ENCODE measurements at places on chromosomes 2 and 18.

GRCh38 chr2:241561832-241562231, 3.3 kb downstream of the BOK start:
- DNase-seq: no peak

- DNase-seq: no peak
These were observed 1052.3 kb upstream of the ZEB2 start for GRCh38 chr2:145572238-145572637.

DNA sequence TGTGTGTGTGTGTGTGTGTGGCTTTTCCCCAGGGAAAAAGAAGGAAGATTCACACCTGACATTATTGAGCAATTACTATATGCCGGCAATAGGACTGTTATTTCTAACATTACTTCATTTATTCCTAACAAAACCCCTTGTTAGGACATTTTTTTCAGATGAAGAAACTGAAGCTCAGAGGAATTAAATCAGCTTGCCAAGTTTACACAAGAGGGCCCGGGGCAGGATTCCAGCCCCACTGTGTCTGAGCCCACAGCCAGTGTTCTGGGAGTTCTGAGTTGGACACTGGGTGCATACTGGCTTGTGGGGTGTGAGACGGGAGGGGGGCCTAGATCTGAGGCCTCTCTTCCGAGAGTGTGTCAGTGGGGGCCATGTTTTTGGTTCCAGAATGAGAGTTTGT, 9.9 kb downstream of the TOGARAM2 start:
- DNase-seq: no peak

DNA sequence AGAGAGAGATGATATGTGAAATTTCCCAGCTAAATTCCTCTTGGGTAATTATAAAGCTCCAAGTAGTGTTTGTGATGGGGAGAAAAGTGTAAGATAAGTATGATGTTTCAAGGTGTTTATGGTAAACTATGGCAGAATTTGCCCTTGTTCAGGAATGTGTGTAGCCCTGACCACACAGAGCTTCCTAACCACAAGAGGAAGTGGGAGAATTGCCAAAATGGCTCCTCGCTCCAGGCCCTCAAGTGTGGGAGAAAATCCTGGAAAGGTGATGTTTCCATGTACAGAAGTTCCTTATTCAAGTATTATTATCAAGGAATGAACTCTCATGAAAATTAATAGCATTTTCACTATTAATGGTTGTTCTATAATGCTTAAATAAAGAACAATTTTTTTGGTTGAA, 878.3 kb downstream of the TDRD15 start:
- no peak for DNase-seq

DNA sequence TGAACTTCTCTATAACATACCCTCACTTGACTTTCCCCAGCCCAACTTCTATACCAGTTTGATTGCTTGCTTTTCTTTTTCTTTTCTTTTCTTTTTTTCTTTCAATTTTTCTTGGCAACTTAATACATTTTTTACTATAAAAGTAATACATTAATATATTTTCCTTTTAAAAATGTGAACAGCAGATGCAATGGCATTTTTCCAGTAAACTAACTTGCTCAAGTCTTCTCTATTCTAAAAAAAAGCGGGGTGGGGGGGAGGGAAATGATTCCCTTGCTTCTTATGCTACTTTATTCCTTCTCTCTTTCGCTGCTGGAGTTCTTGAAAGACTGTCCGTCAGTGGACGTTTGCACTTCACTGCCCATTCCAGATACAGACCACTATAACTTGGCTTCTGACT, 70.5 kb downstream of the RBMS1 start:
- no peak for DNase-seq

DNA sequence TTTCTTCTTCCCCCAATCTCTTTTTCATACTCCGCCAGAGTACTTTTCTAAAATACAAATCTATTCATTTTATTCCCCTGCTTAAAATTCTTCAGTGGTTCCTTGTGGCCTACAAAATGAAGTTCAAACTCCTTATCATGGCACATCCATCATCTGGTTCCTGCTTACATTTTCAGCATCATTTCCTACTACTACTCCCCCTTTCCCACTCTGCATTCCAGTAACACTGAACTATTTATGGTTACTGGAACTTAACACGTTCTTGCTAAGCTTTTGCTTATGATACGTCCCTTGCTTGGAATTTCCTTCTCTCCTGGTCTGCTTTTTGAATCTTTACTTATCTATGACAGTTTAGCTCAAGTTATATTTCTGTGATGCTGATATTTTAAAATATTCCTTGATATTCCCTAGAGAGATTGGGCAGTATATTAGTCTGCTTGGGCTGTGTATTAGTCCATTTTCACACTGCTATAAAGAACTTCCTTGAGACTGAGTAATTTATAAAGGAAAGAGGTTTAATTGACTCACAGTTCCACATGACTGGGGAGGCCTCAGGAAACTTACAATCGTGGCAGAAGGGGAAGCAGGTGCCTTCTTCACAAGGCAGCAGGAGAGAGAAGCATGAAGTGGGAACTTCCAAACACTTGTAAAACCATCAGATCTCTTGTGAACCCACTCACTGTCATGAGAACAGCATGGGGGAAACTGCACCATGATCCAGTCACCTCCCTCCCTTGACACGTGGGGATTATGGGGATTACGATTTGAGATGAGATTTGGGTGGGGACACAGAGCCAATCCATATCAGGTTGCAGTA, 53.2 kb downstream of the BMPR2 start:
- DNase-seq: no peak

DNA sequence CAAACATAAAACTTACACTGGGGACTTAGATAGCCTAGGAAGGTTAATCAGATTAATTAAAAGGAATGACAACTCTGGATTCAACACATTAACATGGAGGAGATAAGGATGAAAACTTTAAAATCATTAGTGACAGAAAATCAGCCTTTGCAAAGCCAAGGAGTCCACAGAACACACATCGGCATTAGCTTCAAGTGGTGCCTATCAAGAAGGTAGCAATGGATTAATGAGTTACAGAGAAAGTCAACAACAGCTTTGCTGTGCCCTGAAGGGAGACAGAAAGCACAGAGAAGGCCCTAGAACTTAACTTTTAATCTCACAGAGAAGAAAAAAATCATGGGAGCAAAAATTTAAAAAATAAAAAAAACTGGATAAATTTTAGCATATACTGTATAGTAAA, 88.6 kb downstream of the KCNH7 start:
- no peak for DNase-seq

DNA sequence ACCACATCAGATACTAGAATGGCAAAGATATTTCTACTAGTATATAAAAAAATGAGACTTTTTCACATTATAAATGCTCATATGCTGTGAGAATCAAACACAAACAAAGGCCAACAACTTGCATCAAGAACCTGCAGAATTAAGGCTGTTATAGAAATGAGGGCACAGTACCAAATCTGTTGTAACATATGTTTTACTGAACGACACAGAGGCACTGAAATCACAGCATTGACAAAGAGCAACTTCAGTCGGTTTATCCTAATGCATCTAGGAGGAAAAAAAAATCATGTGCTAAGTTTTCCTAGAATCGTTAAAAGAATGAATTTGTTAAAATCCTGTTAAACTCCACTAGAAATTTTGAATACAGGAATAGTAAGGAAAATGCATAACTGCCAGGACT, 617.4 kb upstream of the NETO1 start:
- DNase-seq: no peak

DNA sequence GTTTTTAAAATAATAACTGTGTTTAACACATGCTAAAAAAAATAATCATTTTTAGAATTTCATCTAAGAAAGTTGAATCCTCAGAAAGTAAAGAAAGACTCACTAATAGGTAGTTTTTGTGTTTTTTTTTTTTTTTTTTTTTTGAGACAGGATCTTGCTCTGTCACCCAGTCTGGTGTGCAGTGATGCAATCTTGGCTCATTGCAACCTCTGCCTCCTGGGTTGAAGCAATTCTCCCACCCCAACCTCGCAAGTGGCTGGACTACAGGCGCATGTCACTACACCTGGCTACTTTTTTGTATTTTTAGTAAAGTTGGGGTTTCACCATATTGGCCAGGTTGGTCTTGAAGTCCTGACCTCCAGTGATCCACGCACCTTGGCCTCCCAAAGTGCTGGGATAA, 7.1 kb downstream of the CKAP2L start:
- DNase-seq: no peak

DNA sequence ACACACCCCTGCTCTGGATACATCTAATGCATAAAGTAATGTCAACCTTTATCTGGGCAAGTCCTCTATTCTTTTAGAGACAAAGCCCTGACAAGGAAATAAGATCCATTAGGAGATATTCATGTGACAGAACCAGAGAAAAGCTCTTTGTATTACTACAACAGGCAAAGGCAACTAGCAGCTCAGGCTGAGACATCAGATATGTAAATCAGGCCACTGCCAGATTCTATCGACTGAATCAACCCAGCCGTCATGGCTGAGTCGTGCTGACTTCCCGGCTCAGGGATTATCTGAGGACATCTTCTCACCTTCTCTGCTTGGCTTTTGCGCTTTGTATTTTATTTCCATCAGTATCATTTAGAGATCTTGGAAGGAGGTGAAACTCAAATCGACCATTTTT, 294.5 kb downstream of the PLCL1 start:
- DNase-seq: peak; percentile 10

DNA sequence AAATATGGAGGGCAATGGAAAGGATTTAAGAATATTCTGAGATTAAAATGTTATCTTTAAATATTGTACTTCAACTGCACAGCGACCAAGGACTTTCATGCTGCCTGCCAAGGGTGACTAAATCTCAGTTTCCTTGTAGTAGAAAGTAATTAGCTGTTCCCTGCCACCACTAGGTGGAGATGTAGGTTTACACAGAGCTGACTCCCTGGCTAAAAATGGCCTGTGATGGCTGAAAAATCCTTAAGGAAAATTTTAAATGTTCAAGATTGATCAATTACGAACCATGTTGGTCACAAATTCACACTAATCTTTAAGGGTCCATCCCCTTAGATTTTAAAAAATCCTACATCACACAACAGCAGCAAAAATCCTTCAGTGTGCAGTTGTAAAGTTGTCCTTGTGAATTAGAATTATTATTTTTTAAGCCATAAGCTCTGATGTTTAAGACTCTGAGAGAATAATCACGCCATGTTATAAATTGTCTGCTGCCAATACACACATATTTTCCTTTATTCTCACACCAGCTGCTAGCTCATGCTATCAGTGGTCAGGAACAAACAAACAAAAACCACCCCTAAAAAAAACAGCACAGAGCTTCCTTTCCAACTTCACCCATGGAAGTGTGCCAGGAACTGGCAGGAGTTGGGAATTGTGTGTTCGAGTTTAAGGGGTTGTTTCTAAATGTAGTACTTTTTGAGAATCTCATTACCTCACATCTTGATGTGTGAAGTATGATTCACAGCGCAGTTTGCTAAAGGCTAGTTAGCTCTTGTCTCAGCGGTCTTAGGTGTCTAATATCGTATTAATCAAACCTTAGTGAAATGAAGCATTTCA, 399.8 kb downstream of the TMEM182 start:
- DNase-seq: peak; percentile 34

- peak; percentile 13 for DNase-seq
These were observed 1.7 kb upstream of the GCG start for GRCh38 chr2:162153608-162154224.

DNA sequence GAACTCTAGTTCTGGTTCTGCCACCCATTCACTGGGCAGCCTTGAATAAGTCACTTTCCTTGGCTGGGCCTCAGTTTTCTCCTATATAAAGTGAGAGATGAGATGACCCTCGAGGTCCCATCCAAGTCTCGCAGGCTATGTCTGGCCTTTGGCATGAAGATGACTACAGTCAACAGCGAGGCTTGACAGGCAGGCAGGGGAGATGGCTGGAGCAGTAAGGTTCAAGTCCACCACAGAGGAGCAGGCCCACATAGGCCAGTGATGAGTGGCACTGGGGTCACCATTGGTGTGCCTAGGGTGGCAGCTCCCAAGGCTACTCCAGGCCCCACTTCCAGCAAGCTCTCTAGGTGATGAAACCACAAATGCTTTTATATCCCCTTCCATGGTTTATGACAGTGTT, 161.4 kb downstream of the ZFP36L2 start:
- no peak for DNase-seq

DNA sequence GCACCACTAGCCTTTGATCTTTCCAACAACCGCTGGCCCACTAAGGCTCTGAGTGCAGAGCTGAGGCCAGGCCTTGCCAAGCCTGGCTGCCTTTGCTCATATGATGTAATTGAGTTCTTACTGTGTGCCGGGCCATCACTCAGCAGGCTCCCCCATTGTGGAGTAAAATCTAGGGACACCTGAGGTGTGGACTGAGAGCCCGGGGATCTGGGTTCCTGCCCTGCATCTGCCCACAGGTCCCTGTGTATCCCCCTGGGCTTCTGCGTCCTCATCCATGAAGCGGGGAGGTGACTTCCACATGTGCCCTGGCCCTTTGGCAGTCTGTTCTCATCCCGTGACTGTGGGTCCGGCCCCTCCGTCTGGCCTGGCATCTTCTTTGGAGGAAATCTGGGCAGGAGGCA, 33.8 kb downstream of the GREB1 start:
- no peak for DNase-seq

- DNase-seq: no peak
These were observed 216.1 kb downstream of the DPP4 start for GRCh38 chr2:161857920-161858319.

- DNase-seq: no peak
These were observed 37.3 kb upstream of the REL start for GRCh38 chr2:60844105-60844504.

- DNase-seq: no peak
These were observed 208.6 kb upstream of the HAAO start for GRCh38 chr2:43001055-43001378.

DNA sequence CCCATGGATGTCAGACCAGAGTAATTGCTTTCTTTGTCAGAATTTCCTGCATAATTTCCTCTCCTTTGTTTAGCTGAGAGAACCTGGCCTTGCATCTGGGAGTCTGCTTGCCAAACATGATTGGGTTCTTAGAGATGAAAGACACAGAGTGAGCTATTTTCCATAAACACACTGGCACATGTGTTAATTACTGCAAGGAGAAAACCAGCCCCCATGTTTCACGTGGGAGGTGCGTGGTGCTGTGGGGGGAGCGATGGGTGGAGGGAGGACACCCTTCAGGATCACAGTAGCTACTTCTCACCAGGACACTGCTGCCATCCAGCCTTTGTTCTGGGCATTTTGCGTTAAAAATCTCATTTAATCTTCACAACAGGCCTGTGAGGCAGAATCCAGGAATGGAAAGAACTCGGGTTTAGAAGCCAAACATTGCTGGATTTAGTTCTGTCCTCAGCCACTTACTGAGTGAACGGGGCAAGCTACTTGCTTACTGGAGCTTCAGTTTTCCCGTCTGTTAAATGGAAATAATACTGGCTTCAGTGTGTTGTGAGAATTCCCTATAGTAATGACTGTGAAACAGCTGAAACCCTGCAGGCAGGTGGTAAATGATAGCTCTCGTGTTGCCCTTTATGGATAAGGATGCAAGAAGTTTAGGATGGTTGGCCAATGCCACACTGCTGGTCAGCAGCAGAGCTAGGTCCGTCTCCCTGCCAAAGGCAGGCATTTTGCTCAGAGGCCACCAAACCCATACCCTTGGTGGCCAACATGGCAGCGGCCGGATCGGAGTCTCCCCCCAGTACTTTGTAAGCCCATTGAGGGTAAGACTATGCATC, 100.1 kb upstream of the ASAP2 start:
- no peak for DNase-seq

- no peak for DNase-seq
These were observed 26.2 kb downstream of the MMADHC start for GRCh38 chr2:149561309-149561926.

GRCh38 chr2:181684454-181685149, 4.3 kb upstream of the NEUROD1 start:
- no peak for DNase-seq

Measured in NCI-H1048 (cell line).